Kidney (tissue), 22 donors: ENCODE measurements at places on chromosomes 5 and 9. TPM values are rescaled to one million over a fixed set of nuclear protein-coding genes. Genes with fewer than 3 reads are reported as not detected.

TAF7 gene
- 73.5 TPM for total RNA-seq

LCN1 gene
- not detected for total RNA-seq

GRCh38 chr5:31452314-31452713 lies 79.6 kb downstream of the DROSHA start:
- DNase-seq, result no peak

- DNase-seq, result no peak
Measured at GRCh38 chr5:150112201-150113046, 26.1 kb upstream of the CSF1R start.

DNA sequence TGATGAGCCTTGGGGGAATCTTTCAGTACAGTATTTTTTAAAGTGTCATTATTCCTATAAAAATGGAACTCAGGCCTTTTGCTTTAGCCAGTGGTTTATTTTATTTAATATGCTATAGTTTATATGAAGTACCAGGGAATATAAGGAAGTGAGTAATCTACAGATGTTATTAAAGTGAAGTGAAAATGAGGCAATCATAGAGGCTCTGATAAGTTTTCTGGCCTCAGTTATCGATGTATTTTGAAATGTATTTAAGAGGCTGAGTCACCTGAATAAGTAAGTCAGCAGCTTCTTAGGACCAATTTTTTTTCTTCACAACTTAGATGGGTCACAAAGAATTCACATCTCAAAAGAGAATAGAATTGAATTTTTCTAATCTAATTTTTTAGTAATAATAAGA lies 829.0 kb downstream of the DNAH5 start:
- DNase-seq, result no peak

PCDHB6 gene
- 2.0 TPM for total RNA-seq

BNC2 gene
- total RNA-seq, result 37.9 TPM

GRCh38 chr5:95864456-95864855 lies 41.9 kb upstream of the GLRX start:
- DNase-seq, result no peak

SLC6A3 gene
- 0.54 TPM for total RNA-seq

FSTL4 gene
- total RNA-seq, result 0.09 TPM

ARID3C gene
- not detected for total RNA-seq

DNA sequence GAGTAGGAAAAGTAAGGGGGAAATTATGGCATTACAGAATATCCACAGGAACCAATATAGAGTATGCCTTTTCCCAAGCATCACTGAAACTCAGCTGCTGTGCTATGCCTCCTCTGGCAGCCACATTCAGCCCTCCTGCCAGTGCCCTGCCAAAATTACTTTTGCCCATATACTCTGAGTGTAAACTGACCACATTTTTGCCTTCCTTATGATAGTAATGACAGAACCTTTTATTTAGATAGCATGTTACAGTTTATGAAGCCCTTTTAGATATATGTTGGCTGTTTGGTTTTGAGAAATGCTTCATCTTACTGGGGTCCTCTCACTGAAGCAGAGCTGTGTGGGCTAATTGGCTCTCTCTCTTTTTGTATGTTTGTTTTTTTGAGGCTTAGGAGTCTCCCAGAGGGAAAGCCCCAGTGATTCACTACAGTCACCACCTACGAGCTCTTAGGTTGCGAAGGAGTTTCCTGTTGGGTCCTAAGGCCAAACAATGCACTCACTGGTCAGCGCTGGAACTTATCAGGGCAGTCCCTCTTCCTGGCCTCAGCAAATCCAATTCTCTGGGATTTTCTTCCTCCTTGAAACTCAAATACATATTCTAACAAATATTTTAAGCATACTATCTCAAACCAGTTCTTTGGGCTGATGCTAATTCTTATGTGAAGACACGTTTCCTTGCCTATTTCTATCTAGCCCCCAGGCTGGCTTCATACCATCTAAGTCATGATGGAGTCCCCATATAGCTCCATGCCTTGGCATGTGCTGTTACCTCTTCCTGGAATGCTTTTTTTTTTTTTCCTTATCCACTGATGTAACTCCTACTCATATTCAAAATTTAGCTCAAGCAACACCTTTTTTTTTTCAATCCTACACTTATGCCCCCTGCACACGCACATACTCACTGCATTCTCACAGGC lies 3.7 kb downstream of the PHF24 start:
- no peak for DNase-seq

GRCh38 chr9:137417161-137418021 lies 5.6 kb downstream of the EXD3 start:
- no peak for DNase-seq

DNA sequence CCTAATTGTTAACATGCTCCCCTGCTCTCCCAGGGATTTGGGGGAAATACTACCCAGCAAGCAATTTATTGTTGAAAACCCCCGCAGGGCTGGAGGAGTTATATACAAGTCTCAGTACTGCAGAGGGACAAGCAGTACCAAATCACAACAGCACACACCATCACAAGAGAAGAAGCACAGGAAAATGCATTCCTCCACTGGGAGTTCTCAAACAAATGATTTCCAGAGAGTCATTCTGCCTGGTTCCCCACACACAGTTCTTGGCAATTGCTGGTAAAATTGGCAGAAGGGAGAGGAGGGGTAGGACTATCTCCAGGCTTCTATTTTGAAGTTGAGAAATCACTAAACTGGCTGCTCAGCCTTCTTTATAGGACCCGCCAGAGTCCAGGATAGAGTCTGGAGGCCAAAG lies 16.8 kb downstream of the SIL1 start:
- no peak for DNase-seq

DNA sequence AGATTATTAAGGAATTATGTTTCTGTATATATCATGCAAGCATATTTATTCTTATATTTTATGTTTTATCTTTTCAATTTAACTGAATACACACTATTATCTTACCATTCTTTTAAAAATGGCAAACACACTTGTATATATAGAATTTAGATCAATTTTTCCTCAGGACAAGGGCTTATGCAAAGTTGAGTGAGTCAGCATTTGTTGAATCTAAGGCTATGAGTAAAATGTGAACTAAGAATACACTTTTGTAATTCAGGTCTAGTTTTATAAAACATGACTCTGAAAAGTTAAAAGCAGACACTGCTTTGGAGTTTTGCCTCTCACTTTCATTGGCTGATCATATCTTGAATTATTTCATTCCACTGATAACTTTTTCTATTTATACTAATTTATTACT lies 127.8 kb downstream of the FOCAD start:
- no peak for DNase-seq

DNA sequence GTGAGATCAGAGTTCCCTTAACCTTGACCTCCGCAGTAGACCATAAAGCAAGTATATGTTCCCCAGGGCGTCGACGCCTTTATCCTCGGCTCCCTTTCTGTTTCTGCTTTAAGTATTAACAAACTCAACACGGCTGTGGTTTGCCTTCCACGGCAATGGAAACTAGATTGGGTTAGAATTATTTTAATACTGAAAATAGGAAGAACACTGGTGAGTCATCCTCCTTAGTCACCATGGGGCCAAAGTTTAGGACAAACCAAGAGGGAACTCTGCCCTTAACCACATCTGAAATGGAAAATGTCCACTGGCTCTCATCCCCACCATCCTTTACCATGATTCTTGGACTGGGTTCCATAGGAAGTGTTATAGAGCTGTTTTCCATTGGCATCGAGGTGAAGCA lies 386.1 kb downstream of the ACTL7B start:
- no peak for DNase-seq

PRUNE2 gene
- 65.1 TPM for total RNA-seq

SPATA6L gene
- 15.1 TPM for total RNA-seq

CYLC2 gene
- total RNA-seq, result not detected

- DNase-seq, result no peak
Measured at GRCh38 chr5:163874431-163874830, 369.0 kb downstream of the MAT2B start.

DNA sequence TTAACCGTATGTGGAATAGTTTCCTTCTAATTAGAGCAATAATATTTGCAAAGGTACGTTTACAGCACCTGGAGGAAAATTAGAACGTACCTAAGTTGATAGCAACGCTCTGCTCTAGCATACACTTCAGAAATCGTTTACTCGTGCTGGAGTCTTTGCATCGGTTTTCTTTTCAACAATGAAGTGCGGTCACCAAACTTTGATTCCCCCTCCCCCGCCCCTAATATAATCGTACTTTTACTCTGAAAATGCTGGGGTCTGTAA lies 506 bp downstream of the ADAMTS19 start:
- DNase-seq, result no peak

DNA sequence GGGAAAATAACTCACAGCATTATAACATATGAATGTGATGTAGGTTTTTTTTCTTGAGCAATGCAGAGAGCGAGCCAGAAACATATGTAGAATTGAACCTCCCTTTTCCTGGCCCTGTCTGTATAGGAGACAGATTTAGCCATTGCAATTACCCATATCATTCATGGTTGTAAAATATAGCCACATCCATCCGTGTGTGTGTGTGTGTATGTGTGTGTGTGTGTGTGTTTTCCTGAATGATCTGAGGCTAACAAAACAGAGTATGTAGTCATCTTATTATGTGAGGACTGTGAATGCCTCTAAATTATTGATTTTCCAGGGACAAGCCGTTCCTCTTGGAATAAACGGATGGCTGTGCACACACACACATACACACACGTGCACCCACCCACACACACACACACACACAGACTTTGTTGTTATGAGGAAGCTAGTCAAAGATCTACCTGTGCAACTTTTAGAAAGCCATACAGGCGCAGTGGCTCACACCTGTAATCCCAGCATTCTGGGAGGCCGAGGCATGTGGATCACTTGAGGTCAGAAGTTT lies 11.7 kb upstream of the DENND1A start:
- no peak for DNase-seq

DNA sequence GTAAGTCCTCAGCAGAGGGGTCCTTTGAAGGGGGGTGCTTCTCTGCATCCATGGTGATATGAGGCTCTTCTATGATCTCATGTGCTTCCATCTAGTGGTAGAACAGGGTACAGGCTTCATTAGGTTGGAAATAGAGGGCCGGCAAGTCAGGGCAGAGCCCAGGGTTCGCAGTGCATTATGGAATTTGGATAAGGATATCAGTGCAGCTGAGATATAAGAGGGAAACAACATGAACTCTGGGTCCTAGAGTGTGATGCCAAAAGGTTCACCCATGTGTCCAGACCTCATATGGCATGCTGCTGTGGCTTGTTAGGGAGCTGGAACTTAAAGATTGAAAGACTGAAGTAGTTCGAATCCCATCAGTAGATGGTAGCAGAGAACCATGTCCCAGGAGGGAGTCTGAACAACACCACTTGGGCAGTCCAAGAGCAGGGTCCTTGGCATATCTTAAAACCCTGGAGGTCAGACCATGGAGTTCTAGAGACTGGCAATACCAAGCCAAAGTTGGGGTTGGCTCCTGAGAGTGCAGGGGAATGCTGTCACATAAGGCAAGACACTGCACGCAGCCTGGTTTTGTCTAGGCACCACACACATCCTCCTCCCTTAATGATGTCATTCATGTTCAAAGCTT lies 2.3 kb downstream of the FAM221B start:
- no peak for DNase-seq

- peak; percentile 62 for DNase-seq
Measured at GRCh38 chr5:154811653-154812465, 38.5 kb downstream of the FAXDC2 start.
